ENCODE measurements at places on chromosomes 1 and 21.

DNA sequence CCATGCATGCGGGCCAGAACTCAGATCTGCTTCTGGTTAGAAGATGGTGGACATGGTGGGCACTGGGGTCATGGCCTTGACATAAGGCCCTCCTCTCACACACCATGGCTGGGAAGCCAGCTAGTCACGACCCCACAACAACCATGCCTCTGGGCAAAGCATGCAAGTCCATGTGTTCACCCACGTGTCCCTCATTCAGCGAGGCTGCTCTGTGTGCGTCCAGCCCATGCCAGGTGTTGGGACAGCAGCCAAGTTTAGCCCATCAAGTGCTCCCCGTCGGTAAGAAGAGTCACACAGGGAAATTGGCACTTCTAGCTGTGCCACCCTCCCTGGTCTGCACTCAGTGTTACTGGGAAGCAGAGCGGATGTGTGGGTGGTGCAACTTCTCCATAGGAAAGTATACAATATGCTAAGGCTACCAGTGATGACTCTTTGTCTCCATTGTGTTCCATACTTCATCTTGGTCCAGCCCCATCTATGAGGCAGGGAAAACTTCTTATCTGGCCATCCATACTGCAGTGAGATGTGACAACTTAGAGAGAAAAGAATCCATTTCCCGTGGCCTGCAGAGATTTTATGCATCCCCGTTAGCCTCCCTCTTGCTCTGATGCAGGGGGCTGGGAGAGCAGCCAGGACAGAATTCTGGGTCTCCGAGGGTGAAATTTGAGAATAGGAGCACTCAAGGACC is 198.0 kb downstream of the GRIK3 start:
- DNase-seq, result no peak

DNA sequence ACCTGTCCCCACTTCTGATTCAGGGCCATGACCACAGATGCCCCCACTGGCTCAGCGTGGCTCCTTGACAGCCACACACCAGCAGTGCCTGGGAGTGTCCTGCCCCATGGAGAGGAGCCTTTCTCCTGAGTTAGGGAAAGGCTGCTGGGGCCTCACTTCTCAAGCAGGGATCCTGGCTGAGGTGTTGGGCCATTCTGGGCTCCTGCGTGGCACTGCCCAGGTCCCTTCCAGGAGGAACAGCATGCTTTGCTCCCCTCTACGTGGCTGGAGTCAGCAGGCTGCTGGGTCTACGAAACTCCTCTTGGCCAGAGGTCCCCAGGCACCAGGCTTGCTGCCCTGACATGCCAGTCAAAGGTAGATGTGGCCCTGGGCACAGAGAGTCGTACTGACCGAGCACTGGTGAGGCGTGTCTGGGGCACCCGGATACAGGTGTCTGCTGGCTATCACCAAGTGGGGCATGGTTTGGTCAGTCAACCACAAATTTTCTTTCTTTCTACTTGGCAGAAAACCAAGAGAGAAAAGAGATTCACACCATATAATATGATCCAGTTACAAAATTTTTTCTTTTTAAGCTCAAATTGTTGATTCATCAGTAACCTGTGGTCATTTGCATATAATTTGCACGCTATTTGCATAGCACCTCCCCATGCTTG is 4.1 kb downstream of the ADORA1 start:
- DNase-seq, result no peak

DNA sequence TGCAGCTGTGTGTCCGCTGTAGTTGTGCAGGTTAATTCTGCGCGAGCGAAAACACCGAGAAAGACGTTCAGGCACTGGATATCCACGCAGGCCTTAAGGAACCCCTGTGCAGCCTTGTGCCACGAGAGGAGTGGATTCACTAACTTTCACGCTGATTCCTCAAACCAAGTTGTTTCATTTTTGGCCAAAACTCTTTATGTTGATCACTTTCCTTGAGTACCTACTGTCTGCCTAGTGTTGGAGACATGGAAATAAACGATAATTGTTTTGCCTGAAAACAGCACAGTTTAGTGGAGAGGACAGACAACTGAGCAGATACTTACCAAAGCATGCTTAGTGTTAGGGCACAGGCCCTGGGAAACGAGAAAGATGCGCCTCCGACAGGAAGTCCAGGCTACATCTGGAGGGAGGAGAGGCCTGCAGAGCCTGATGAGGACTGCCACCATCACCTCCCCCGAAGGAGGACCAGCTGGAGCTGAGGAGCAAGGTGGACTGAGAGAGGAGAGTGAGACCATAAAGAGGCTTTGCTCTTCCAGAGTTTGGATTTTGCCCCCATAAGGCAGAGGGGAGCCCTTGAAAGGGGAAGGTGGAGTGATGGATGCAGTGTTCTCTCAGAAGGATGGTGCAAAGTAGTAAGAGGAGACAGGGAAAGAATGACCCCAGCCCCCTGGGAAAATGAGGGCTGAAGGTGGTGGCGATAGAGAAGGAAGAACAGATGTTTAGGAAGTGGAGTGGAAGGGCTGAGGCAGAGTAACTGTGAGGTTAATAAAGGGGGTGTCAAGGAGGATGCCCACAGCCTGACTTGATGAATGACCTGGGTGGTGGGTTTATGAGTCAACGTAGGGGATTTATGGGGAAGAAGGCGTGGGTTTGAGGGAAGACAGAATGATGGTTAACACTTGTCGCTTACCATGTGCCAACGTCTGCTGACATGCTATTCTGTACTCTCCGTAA is 956 bp upstream of the SCAF4 start:
- no peak for DNase-seq

DNA sequence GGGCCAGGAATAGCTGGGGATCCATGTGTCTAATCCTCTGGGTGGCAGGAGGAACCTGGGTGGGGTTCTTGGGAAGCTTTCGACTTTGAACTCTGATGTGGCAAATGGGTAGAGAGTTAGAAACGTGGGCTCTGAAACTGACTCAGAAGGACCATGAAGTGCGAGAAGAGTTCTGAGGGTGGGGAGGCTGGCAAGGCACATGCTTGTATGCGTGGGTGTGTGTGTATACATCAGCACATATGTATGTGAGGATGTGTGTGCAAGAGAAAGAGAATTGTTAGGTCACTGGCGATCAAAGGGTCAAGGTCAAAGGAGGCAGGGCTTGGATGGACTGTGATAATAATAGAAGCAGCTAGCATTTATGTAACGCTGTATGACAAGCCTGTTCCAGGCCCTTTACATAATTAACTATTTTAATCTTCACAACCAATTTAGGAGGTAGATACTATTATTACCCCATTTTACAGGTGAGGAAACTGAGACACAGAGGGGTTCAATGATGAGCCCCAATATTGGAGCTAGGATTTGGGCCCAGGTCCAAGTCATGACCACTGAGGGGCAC is 84.5 kb upstream of the POU3F1 start:
- no peak for DNase-seq

DNA sequence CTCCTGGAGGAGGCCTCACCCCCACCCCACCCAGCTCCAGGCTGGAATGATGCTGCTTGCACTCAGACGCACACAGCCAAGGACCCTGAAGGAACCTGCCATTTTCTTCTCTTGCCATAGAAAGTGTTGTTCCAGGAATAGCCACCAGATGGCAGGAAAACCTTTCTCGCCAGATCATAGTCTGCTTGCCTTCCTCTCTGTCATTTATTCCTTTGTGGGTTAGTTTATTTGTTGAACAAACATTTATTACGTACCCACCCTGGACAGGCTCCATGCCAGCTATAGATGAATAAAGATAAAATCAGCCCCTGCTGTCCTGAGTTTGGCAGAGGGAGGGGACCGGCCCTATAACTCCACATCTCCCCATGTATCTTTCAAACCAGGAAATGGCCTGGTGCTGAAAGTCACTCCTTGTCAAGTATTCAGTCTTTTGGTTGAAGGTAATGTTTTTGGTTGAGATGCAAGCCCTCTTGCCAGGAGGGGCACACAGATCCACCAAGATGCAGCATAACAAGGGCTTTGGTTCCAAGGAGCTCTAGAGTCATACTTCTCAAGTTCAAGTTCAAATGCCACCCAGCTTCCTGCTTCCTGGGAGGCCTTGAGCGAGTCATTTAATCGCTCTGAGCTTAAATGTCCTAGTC is 7.0 kb upstream of the KCNC4 start:
- peak; percentile 68 for DNase-seq

DNA sequence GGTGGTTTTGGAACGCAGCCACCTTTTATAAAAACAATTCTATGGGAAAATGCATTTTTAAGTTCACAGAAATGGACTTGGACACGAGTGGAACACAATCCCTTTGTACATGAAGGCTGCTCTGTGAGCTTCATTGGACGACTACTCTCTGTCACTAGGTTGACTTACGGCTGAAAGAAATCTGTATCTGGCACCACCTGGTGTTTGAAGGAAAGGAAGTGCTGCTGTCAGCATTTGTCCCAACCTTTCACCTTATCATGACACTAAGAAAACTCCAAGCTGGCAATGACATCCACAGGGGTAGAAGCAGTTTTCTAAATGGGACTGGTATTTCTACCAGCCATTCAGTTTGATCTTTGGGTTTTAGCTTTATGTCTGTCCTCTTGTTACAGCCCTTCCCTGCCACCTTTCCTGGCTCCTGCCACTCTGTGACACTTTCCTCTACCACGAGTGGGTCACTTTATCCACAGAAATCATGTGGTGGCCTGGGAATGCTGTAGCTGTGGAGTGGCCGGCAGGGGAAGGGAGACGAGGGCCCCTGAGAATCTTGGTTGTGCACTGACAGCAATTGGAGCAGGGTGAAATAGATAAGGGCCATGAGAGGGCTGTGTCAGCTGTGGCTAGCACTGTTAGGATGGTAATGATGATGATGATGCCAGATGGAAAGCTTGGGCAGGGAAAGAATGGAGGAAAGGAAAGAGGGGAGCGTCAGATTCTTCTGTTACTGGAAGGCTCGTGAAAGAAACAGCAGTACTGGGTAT is 85.2 kb downstream of the TBX19 start:
- DNase-seq, result no peak

DNA sequence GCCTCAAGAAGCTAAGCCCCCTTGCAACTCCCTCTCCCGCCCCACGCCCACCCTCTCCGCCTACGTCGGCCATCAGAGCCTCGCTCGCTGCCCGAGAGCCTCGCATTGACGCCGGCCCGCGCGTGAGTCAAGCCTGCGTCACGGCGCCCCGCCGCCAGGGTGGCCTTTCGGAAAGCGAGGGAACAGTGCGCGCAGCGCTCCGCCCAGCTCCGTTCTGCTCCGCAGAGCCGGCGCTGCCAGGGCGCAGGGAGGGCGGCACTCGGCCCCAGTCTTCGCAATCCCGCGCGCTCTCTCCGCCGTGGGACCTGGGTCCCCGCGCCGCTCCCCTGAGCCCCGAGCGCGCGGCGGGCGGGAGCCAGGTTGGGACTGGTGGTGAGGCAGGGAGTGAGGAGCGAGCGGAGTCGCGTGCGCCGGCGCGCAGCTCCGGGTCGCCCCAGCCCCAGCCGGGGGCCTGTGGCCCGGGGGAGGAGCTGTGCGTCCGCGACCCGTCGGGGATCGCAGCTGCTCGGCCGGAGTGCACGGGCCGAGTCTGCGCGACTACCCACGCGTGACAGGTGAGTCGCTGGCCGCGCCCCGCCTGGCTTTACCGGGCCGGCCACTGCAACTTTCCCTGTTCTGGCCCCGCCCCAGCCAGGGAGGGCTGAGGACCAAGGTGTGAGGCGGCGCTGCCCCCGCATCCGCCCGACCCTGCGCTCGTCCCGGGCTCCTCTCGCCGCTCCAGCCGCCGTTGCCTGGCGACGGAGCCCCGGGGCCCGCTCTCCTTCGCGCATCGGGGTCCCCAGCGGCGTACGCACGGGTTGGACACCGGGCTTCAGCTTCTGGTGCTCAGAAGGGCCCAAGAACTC is at the start of gene SLC6A17:
Gene SLC6A17 (plus strand): TSS at position 165 of the 845 bp plus-strand sequence. CDS start 16,436 bp downstream, outside the sequence.
- DNase-seq, result no peak

DNA sequence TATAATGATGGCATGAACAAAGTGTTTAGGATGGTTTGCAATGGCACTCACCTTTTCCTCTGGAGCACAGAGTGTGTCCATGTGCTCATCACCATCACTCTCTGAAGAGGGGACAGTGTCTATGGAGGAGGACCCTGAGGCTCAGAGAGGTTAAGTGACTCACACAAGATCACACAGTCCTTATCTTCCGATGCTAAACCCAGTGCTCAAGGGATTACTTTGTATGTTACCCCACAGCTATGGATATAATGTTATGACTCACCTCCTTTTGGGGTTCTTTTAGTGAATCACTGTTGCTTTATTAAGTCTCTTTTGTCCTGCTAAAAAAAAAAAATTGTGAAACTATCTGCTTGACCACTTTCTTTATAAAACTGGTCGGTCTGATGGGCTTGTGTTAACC is 67.6 kb downstream of the TENT5C start:
- no peak for DNase-seq

DNA sequence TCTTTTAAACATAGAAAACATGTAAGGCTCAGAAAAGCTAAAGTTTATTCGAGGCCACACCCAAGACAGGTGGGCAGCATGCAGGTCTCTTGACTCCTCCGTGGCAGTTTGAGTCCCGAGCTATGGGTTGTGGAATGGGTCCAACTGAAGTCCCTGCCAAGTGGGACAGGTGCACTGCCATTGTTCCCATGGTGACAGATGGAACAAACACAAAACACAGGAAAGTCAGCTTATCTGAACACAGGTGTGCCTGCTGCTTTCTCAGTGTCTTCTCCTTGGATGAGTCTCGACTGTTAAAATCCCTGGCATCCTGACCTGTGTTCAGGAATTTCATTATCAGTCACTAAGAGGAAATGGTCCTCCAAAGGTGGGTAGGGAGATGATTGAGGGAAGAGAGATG is 99.0 kb upstream of the RAB4A start:
- DNase-seq, result no peak

GRCh38 chr1:94180650-94181049 is 56.7 kb downstream of the ARHGAP29 start:
- no peak for DNase-seq

- no peak for DNase-seq
These were observed 29.6 kb upstream of the PCBP3 start for GRCh38 chr21:45613881-45614280.

DNA sequence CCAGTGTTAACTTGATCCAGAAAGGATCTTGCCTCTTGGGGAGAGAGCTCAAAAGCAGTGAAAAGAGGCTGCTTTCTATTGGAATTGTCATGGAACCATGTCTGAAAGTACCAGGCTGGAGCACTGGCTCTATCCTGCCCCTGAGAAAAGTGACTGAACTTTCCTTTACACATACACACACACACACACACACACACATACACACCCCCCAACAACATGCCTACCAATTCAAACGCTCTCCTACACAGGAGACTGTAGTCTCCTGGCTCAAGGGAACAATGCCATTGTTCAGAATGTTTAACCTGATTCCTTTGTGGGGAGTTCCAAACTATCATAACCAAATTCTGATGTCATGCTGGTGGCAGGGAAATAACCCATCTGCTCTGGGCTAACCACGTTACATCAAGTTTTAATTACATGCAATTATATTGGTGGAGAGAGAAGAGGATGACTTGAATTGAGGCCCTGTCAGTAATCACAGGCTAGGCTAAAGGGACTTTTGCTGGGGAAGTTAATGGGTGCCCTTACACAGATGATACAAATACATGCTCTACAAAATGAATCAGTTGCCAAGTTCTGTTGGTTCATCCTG is 52.3 kb upstream of the DUSP10 start:
- DNase-seq, result no peak

DNA sequence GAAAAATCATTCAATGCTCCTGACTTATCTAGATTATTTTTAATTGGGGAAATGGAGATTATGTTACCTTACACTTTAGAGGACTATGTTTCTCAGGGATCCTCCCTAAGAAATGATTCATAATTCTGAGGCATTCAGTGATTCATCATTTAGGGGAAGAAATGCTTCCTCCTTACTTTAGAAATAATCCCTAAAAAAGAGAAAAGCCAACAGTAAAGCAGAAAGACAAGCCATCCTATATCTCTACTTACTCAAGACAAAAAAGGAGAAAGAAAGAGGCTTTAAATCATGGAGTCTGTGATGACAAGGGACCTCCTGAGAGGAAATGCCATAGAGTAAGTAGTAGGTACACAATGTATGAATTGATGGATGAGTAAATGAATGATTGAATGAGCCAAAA is 137.0 kb downstream of the BRINP2 start:
- DNase-seq, result no peak

GRCh38 chr1:36762174-36762573 is 272.1 kb downstream of the GRIK3 start:
- no peak for DNase-seq
